ENCODE measurements at places on chromosomes 6 and 20.

- DNase-seq, result no peak
These were observed 128.2 kb downstream of the JARID2 start for GRCh38 chr6:15374119-15374518.

DNA sequence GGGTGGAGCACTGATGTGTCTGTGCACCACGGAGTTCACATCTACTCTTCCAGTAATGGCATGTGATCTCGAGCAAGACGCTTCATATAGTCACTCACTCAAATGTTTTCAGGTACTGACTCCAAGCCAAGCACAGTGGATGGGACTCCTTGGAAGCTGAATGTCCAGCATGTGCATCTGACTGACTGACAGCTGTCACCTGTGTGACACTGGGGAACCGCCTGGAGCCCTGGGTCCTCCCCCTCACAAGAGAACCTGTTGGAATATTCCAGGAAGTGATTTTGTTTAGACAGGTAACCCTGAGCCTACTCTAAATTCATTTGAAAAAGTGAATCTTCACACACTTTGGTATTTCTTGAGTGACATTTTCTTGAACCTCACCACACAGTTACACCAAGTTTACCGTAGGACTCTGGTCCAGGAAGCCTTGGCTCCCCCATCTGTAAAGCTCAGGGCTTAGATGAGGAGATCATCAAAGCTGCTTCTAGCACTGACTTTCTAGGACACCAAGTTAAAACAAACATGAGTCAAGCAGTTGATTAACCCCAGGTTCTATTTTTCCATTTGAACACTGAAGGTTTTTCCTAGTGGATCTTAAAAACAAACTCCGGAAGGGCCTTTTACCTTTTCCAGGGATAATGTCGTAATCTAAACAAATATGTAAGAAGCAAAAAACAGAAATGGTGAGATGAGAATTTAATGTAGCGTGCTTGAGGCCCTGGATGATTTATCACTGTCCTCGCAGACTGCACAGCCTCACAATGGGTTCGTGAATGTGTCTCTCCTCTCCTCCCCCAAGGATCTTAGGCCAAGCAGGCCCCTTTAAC is 50.1 kb downstream of the EDN3 start:
- DNase-seq, result no peak

DNA sequence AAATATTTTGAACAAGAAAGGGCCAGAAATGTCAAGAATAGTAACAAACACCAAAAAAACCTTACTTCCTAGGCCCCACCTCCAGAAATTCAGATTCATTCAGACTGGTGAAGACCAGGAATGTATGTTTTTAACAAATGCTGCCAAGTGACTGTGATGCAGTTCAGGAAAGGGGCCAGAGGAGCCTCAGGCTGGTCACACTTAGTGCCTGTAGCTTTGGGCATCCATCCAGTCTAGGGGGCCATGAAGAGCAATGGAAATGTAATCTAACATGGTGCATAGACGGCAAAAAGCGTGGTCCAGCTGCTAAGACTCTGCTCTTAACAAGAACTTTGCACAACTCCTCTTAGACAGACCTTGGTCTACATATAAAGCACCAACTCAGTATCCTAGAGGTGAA is 7.1 kb downstream of the GJA1 start:
- no peak for DNase-seq

GRCh38 chr20:46670585-46671584 is 18.4 kb downstream of the TP53RK start:
- DNase-seq, result no peak

- no peak for DNase-seq
These were observed 3.5 kb downstream of the GATA5 start for GRCh38 chr20:62472138-62472940.

DNA sequence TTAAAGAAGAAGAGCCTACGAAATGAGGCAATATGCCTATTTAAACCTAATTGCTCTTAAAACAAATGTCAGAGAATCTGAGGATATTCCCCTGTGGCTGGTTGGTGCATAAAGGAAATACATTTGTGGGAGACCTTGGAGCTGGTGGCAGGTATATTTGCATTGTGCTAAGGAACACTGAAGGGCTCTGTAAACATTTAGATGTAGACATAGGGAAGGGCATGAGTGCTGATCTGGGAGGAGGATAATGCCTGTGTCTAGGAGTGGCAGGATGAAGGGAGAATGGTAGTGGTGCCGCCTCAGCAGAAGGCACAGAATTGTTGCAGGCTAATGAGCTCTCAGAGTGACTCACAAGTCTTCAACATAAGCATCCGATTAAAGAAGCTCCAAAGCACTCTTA is 85.8 kb downstream of the CD164 start:
- no peak for DNase-seq

DNA sequence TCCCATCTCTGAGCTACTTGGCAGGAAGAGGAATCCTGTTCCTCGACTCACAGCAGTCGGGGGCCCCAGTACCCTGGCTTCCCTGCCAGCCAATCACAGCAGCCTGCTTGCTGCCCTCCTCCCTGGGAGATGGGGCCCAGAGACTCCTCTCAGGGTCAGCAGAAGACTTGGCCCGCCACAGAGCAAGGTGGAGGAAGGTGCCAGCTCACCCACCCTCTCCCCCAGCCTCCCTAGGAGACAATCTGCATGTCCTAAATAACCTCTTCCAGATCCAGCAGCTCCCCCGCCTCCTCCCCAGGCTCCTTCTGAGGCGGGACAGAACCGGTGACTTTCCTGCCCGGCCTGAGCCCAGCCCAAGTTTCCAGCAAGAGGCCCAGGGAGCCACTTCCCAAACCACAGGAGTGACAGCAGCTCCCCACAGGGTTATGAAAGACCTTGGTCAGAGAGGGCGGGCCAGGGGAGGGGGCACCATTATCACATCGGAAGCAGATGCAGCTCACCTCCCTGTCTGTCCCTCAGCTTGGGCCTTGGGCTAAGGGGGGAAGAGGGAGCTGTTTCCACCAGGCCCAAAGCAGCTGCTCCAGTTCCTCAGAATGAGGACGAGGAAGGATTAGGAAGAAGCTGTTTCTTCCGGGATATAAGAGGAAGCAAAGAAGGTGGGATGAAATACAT is 2.3 kb downstream of the CCND3 start:
- no peak for DNase-seq

- no peak for DNase-seq
These were observed 14.8 kb upstream of the LPA start for GRCh38 chr6:160678744-160679401.

DNA sequence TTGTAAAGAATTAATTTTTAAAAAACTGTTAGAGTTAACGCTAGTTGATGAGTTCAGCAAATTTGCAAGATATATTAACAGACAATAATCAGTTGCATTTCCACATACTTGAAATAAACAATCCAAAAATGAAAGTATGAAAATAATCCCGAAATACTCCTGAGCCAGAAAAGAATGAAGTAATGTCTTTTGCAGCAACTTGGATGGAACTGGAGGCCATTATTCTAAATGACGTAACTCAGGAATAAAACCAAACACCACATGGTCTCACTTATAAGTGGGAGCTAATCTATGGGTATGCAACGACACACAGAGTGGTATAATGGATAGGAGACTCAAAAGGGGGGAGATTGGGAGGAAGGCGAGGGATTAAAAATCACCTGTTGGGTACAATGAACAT is 872.9 kb upstream of the GJE1 start:
- DNase-seq, result no peak

DNA sequence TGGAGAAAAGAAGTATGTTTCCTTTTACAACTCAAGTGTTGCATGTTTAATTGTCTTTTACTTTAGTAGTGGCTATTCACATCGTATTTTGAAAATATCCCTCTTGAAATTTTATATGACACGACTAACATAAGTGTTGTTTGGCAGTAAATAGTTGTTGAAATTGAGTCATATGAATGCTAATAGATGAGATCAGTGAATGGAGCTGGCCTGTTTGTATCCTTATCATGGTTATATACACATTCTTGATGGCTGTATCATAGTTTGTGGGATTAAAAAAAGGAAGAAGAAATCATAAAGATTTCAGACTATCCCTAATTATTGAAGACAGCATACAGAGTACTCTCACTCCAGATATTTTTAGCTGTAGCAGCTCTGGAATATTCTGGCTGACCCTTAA is 8.2 kb upstream of the RAE1 start:
- DNase-seq, result no peak

- no peak for DNase-seq
These were observed 3.2 kb downstream of the DEF6 start for GRCh38 chr6:35300848-35301247.

DNA sequence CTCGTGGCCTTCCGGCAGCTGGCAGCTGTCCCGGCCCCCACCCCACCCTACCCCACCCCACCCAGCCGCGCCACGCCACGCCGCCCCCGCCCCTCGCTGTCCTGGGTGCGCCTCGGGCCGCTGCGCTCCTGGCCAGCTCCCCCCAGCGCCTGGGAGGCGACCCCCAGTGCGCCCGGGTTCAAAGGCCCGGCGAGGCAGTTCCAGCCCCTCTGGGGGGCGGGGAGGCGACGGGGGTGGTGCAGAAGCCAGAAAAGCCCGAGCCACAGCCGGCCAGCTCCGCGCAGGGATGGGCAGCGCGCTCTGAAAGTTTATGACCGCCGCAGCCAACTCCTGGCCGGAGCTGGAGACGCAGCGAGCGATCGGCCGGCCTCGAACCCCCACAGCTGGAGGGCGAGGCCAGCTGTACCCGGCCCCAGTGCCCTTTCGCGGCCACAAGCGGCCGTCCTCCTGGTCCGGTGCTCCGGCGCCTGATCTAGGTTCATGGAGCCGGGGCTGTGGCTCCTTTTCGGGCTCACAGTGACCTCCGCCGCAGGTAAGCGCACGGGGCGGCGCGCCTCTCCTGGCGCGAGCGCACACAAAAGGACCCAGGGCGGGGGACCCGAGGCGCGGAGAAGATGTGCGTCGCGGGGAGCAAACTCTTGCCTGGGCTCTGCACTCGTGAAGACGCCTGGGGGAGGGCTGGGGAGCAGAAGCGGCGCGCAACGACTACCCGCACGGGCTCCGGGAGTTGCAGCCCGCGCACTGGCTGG is at the start of gene EDN3:
TSS of gene EDN3 (plus strand) at position 279 of the 749 bp plus-strand sequence. CDS start at position 481, 202 bp downstream.
- no peak for DNase-seq

- DNase-seq, result no peak
These were observed 820.1 kb downstream of the TFAP2A start for GRCh38 chr6:9594746-9595145.

- DNase-seq, result no peak
These were observed 783 bp downstream of the LRRC73 start for GRCh38 chr6:43509142-43509983.

DNA sequence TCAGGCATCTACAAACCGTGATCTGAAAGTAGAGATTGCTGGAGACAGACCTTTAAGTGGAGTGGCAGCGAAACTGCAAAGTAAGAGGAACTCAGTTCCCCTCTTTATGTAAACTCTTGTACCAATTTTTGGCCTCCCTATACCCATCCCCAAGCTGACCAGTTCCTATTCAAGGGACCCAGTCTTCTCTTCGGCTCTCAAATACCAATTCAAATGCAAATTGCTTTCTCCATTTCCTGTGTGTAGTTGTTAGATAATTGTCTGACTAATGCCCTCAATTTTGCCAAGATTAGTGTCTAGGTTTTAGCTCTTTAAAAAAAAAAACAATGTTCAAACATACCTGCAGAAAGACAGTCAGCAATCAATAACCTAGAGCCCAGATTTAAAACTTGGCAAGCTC is 150.9 kb downstream of the EYA4 start:
- DNase-seq, result no peak

GRCh38 chr6:134178161-134179044 is 126.0 kb upstream of the SLC2A12 start:
- DNase-seq, result peak; percentile 60

GRCh38 chr6:39958947-39959346 is 24.7 kb upstream of the MOCS1 start:
- no peak for DNase-seq

- DNase-seq, result no peak
These were observed 1.3 kb upstream of the FOXF2 start for GRCh38 chr6:1387876-1388629.

DNA sequence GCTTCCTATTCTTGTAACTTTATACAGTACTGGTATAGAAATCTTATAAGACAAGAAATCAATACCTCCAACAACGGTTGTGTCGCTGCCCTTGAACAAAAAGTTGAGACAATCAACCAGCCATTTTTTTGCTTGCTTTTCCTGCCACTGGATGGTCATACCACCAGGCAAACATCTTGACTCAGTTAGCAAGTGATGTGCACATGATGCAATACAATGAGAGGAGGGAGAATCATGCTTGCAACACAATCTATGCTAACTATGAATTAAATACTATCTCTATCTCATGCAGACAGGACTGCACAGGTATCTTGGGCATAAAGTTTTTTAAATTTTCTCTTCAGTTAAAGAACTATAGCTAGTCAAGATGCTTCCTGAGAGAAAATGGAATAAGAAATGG is 877.7 kb upstream of the CITED2 start:
- no peak for DNase-seq

GRCh38 chr6:7215798-7216231 is 97.2 kb downstream of the SSR1 start:
- no peak for DNase-seq

- no peak for DNase-seq
These were observed 196.7 kb upstream of the KCNQ5 start for GRCh38 chr6:72425003-72425681.

GRCh38 chr6:1562171-1562955 is 47.4 kb upstream of the FOXC1 start:
- DNase-seq, result no peak

DNA sequence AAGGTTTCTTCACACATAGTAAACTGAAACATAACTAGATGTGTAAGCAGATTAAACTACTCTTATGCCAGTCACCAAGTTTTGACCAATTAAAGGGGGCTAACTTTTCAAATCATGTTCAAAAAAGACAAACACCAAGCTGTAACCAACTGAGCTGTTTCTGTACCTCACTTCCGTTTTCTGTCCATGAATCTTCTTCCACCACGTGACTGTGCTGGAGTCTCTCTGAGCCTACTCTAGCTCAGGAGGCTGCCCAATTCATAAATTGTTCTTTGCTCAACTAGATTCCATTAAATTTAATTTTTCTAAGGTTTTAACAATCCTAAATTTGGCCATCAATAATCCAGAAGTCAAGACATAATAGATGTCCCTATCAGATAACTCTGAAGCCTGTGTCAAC is 229.4 kb downstream of the FNDC1 start:
- no peak for DNase-seq

- DNase-seq, result no peak
These were observed 95.3 kb upstream of the VSTM2L start for GRCh38 chr20:37807471-37808232.

DNA sequence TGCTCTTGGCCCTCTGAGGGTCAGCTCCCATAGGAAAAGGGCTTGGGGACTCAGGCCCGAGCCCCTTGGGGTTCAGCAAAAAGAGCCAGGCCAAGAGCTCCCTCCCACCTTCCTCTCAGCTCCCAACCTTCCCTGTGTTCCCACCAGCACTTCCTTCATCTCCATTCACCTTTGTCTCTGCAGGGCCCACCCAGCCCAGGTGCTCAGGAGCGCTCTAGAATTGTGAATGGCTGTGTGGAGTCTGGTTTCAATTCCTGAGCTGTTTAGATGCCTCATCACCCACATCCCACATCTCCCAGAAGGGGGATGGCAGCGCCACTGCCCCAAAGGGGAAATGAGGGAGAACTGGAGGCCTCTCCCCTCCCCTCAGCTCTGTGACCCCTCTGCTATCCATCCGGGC is 7.7 kb downstream of the GRM4 start:
- no peak for DNase-seq

GRCh38 chr20:9353180-9353915 is 161.0 kb upstream of the LAMP5 start:
- no peak for DNase-seq

- no peak for DNase-seq
These were observed 6.8 kb upstream of the MRAP2 start for GRCh38 chr6:84026721-84027164.

GRCh38 chr6:92122746-92123145 is 1296.6 kb downstream of the EPHA7 start:
- no peak for DNase-seq

- no peak for DNase-seq
These were observed 1180.0 kb upstream of the CITED2 start for GRCh38 chr6:140554421-140554820.
